CD8-positive, alpha-beta memory T cell (primary cell): ENCODE measurements at places on chromosomes 6 and 20. TPM values are rescaled to one million over a fixed set of nuclear protein-coding genes. Genes with fewer than 3 reads are reported as not detected.

RRP36 gene
- 114 TPM for total RNA-seq

DNA sequence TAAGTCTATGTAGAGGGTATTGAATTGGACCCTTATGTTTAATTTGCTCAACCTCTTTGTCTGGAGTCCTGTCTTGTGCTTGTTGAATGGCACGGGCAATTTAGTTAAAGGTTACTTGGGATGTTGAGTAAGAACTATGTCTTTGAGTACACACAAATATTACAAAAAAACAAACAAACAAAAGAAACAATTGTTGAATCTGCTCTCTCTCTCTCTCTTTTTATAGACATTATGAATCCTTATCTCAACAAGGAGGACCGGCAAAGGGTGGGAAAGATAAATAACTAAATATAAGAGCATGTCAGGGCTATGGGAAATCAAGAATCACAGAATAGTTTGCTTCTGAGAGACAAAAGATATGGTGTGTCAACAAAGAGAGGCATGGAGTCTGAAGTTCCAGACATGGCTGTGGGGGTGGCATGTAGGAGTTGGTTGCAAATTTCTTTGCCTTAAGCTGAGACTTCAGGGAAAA is 608.6 kb downstream of the UTRN start:
- DNase-seq = no peak

DNA sequence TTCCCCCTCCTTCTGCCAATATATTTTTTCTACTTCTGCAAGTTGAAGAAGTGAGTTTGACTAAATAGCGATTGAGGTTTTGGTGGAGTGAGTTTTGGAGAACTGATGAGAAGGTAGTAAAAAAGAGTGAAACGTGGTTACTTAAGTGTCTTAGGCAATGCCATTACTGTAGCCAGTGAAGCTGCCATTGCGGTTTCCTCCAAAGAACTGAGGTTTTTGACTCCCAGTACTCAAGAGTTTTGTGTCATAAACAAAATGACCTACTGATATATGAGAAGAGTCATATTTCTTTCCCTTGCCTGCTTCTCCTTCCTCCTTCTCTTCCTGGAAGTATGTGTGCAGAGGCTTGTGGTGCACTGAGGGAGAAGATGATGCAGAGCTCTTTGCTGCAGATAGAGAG is 554.5 kb upstream of the MAP3K7 start:
- DNase-seq = no peak

- DNase-seq = no peak
Observed at GRCh38 chr6:120826253-120826652, 508.0 kb downstream of the TBC1D32 start.

GRCh38 chr20:32685541-32686529 is 12.1 kb upstream of the C20orf203 start:
- DNase-seq = no peak

DNA sequence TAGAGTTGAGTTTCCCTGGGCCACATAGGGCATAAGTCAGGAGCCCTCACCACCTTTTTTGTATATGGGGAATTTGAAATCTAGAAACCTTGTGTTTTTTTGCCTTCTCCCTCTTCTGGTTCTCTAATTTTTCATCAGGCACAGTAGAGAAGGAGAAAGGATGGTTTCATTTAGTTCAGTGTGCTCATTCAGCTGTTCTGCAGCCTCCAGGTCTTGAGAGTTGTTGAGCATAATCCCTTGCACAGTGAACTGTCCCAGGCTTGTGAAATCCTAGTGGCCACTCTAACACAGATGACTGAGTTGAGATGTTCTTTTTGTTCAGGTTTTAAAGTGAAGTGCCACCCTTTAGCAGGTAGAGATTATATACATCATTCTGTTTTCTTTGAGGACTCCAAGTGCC is 183.5 kb downstream of the CDKAL1 start:
- DNase-seq = no peak

- no peak for DNase-seq
Observed at GRCh38 chr20:889106-889505, 27.0 kb downstream of the ANGPT4 start.

- DNase-seq = no peak
Observed at GRCh38 chr6:111603040-111603439, 2.6 kb downstream of the TRAF3IP2 start.

GRCh38 chr6:84897988-84898594 is 133.7 kb upstream of the TBX18 start:
- DNase-seq = no peak
